ENCODE measurements at places on chromosomes 2 and 18.

- DNase-seq, result no peak
Observed at GRCh38 chr2:196370381-196370780, 199.0 kb upstream of the STK17B start.

DNA sequence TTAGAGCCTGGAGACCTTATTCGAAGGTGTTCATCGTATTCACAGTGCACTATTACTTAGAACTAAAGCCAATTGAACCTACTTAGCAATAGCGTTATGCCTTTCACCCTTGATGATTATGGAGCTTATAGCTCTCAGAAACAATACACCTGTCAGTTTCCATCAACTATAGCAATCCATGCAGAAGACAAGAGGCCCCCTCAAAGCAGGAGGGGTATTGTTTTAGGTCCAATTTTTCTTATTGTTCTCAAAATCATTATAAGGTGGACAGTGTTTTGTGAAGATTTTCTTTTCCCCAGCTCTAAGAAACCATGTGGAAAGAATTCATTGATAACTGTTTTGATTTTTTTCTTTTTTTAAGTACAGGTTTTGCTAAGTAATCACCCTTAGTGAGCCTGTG is 135.5 kb downstream of the MEIS1 start:
- DNase-seq, result no peak

DNA sequence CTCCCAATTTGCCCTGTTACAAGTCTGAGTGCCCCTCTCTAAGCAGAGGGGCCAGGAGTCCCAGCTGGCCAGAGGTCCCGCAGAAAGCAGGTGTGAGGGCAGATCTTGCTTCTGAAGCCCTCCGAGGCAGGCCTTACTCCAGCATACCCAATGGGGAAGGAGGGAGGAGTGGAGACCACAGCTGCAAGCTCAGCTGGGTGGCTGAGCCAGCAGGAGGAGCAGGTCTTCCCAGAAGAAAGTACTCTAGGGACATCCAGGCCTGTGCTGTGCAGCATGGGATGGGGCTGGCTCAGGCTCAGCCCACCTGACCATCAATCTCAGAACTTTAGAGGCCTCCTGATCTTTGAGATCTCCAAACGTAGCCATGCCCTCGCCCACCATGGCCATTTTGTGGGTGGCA is 31.3 kb downstream of the PLB1 start:
- no peak for DNase-seq

- DNase-seq, result peak; percentile 87
Observed at GRCh38 chr18:3448838-3449511, 997 bp upstream of the TGIF1 start.

DNA sequence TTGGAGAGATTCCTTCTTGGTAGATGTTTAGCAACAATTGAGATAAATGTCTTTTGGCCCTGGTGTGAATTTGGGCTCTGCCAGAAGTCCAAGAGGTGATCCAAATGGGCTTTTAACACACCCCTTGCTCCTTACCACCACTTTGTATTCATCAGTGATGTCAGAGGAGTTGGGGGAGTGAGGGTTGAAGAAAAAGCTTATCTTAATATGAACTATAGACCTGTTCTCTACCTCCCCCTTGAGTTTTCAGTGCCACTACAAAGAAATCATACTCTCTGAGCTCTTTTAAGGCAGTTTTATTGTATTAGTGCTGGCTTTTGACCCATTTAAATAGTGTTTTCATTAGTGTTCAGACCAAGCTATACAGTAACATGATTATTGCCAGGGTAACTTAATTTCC is 229.1 kb downstream of the PHLPP1 start:
- no peak for DNase-seq

GRCh38 chr2:96763511-96764252 is 3.0 kb downstream of the CNNM4 start:
- no peak for DNase-seq

GRCh38 chr2:240450532-240451107 is 15.2 kb downstream of the GPC1 start:
- no peak for DNase-seq

Measured in left lobe of liver (tissue), 2 donors.